ENCODE measurements at places on chromosomes 1 and 21.

GRCh38 chr1:66476774-66477173 is 57.2 kb upstream of the SGIP1 start:
- no peak for DNase-seq

DNA sequence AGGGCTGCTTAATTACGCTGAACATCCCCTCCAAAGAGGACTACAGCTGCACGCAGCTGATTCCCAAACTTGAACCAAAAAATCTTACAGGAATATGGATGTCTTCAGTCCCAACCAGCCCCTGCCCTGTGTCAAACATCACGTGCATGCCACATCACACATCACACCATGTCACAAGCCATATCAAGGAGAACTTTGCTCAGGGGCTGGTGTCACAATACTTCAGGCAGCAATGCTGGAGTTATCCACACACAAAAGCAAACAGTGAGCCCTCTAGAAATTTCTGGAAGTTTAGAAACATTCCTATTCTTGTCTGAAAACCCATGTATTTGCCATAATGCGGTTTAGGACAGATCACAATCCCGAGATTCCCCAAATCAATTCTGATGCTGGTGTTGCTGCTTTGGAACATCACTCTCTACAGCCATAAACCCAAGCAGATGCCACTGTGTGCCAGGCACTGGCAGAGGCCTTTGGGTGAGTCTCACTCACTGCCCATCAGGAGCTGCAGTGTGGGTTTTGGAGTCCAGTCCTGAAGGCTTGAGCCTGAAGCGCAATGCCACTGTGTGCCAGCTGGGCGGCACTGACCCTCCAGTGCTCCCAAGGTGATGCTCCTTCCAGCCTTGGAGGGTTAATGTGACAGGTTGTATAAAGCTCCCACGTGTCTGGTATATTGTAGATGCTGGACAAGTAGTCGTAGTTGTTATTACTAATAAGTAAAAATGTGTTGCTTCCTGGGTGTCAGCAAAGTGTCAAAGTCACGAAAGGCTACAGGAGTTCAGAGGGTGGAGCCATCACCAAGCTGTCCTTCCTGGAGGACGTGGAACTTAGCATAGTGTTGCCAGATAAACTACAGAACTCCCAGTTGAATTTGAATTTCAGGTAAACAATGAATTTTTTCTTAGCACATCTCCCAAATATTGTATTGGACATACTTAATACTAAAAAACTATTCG is 20.1 kb upstream of the EFNA1 start:
- no peak for DNase-seq

- no peak for DNase-seq
These were observed 44.7 kb upstream of the ZNF644 start for GRCh38 chr1:91066538-91066937.

DNA sequence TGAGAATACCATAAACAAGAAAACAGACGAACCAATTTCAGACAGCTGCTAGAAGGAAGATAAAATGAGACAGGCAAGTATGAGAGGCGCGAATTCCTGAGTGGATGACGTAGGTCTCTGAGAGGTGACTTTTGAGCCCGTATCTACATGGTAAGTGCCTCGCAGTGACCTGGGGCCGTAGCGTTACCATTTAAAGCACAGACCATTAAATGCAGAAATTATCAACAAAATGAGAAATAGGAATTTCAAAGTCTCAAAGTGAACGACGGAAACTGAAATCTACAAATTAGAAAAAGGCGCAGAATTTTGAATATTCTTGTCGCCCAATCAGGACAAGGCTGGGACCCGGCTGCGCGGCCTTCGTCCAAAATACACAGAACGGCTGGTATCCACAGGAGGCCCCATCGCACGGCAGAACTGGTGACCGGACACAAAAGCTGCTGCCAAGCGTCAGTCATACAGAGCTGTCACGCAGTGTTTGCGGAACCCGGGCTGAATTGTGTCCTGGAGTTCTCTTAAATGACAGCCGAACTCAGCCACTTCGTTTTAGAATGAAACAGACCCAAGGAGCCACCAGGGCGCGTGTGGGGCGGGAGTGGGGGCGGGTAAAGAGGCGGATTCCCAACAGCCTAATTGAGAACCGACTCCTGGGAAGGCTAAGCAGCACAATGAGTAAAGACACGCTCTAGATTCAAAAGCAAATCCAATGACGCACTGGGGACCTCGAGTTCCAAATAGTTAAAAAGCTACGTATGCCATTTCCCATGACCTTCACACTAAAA is 13.8 kb upstream of the BOLA1 start:
- peak; percentile 87 for DNase-seq
